MCF 10A (cell line): ENCODE measurements at places on chromosomes 1 and 21.

DNA sequence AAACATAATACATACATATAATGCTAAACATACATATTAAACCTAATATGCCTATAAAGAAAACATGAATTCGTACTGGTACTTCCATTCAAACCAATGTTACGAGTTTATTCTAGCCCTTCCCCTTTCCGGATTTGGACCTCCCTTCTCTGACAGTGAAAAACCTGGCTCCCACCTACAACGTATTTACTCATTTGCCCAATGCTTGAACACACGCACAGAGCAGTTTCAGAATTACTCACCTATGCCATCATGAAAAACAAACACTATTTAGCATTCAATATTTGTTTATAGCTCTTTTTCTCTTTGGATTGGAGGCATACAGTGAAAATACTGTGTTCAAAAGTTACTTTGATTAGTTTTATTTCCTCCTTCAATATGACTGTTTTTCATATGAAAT is 204.4 kb downstream of the LMX1A start:
- H3K27me3 ChIP-seq, result peaks cover 39% of the 10 kb centered on the region
- no peak for DNase-seq
- H3K27ac ChIP-seq, result no peak overlapping the region
- no peaks in the 10 kb centered on the region for H3K36me3 ChIP-seq
- H3K4me1 ChIP-seq, result no peaks in the 10 kb centered on the region

- H3K27me3 ChIP-seq, result no peaks in the 10 kb centered on the region
- no peak overlapping the region for H3K27ac ChIP-seq
- DNase-seq, result no peak
- peak overlapping the region; percentile 75 for H3K4me3 ChIP-seq
Measured at GRCh38 chr1:23531562-23532094, 595 bp upstream of the E2F2 start.

DNA sequence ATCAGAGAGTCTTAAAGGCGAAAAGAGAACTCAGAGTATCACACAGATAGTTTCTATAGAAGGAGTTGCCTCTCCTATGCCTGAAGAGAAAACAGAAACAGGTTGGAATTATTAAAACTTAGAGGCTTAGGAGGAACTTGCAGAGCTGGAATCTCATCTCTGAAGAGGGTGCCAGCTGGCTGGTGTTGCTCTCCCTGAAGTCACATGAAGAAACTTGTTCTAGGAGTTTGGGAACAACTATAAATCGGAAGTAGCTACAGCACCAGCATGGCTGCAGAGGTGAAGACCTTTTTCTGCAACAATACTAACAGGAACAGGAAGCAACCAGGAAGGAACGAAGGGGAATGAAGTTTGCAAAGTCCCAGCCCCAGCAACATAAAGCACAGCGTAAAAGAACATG is 35.8 kb downstream of the FMO3 start:
- no peak overlapping the region for H3K27ac ChIP-seq
- no peaks in the 10 kb centered on the region for H3K27me3 ChIP-seq
- no peak overlapping the region for H3K4me3 ChIP-seq

DNA sequence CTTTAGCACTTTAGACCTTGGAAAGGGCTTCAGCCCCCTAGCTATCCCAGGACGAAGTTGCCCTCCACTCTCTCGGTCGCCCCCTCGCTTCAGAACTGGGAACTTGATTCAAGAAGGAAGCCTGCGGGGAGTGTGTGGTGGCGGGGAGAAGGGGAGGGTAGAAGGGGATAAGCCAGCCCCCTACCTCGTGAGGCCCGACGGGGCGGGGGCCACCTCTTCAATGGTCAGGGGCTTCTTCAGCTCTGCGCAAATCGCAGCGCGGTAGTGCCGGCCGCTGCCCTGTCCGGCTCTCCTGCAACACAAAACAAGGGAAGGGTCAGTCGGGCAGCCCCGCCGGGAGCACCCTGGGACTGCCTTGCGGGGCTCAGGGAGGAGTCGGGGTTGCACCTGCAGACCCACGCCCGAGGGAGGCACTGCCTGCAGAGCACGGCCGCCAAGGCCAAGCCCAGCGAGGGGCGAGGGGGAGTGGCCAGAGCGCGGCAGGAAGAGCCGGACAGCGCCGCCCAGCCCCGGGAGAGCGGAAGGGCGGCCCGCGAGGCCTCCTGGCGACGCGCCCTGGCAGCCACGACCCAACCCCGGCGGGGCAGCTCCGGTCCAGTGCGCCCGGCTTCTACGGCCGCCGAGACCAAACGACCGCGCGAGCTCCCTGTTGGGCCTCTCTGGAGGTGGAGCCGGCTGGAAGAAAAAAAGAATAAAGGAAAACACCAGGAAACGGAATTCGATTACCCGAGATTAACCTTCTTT is 56.2 kb upstream of the RASAL2 start:
- H3K27ac ChIP-seq, result no peak overlapping the region
- H3K36me3 ChIP-seq, result no peaks in the 10 kb centered on the region
- DNase-seq, result no peak
- H3K4me3 ChIP-seq, result no peak overlapping the region

- DNase-seq, result no peak
- no peak overlapping the region for H3K27ac ChIP-seq
- no peak overlapping the region for H3K4me3 ChIP-seq
- peaks cover 12% of the 10 kb centered on the region for H3K27me3 ChIP-seq
- H3K4me1 ChIP-seq, result peaks cover 5% of the 10 kb centered on the region
Measured at GRCh38 chr1:111598544-111598943, 21.0 kb upstream of the RAP1A start.

GRCh38 chr1:67404212-67404620 is 26.0 kb downstream of the SERBP1 start:
- H3K36me3 ChIP-seq, result peaks cover 53% of the 10 kb centered on the region
- H3K27me3 ChIP-seq, result no peaks in the 10 kb centered on the region
- no peak for DNase-seq
- peaks cover 11% of the 10 kb centered on the region for H3K4me1 ChIP-seq

DNA sequence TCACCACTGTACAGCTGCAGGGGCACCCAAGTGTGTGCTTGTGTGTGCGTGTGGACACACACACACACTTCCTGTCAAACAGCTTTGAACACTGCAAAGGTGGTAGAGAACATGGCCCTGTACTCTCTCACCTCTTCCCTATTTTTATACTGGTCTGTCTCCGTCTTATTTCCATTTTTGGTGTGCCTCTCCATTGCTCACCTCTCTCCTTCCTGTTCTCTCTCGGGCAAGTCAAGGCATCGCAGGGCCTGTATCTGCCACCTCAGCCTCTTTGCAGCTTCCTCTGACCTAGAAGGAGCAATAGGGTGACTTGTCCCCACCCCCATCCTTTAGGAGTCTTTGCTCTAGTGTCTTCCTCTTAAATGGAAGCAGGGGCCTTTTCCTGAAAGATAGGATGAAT is 2.2 kb downstream of the SMCP start:
- H3K4me3 ChIP-seq, result no peak overlapping the region
- H3K27ac ChIP-seq, result no peak overlapping the region
- H3K27me3 ChIP-seq, result no peaks in the 10 kb centered on the region
- no peaks in the 10 kb centered on the region for H3K36me3 ChIP-seq
- H3K4me1 ChIP-seq, result peaks cover 34% of the 10 kb centered on the region

- H3K36me3 ChIP-seq, result no peaks in the 10 kb centered on the region
- DNase-seq, result no peak
- H3K4me1 ChIP-seq, result no peaks in the 10 kb centered on the region
- H3K27me3 ChIP-seq, result peaks cover 84% of the 10 kb centered on the region
Measured at GRCh38 chr1:207474210-207474609, 20.1 kb downstream of the CR2 start.

- H3K27me3 ChIP-seq, result no peaks in the 10 kb centered on the region
- no peak for DNase-seq
- H3K27ac ChIP-seq, result no peak overlapping the region
- peaks cover 6% of the 10 kb centered on the region for H3K36me3 ChIP-seq
Measured at GRCh38 chr1:59342801-59343575, 46.1 kb downstream of the FGGY start.

GRCh38 chr1:229035054-229035747 is 235.7 kb upstream of the RAB4A start:
- H3K36me3 ChIP-seq, result no peaks in the 10 kb centered on the region
- peaks cover 20% of the 10 kb centered on the region for H3K27me3 ChIP-seq
- H3K27ac ChIP-seq, result no peak overlapping the region
- H3K4me3 ChIP-seq, result no peak overlapping the region
- peaks cover 29% of the 10 kb centered on the region for H3K4me1 ChIP-seq
- DNase-seq, result no peak

DNA sequence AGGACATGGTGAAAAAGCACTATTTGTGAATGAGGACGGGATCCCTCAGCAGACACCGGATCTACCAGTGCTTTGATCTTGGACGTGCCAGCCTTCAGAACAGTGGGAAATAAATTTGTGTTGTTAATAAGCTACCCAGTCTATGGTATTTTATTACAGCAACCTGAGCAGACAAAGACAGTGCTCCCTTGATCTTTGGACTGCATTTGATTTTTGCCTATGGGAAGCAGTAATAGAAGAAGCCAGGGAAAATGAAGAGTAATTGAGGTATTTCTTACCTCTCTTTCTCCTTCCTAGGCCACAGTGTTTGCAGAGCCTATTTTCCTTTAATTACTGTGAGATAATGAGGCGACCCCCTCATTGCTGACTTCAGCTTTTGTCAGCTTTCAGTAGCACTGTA is 87.9 kb downstream of the PDE4B start:
- no peaks in the 10 kb centered on the region for H3K36me3 ChIP-seq
- H3K4me1 ChIP-seq, result no peaks in the 10 kb centered on the region
- no peaks in the 10 kb centered on the region for H3K27me3 ChIP-seq
- no peak overlapping the region for H3K27ac ChIP-seq
- DNase-seq, result no peak

DNA sequence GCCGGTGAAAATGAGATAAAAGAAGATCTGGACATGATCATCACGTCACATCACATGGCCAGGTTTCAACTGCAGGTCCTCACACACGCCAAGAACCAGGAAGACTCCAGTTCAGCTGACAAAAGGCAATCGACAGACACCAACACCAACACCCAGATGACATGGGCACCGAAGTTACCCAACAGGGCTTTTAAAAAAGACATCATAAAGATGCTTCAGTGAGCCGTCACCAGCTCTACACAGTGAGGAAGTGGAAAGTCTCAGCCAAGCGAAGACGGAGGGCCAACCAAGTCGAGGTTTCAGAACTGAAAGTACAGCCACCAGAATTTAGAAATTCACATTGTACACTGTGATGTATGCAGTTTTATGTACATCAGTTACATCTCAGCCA is 154.3 kb upstream of the COL6A1 start:
- H3K4me1 ChIP-seq, result no peaks in the 10 kb centered on the region
- H3K36me3 ChIP-seq, result no peaks in the 10 kb centered on the region
- H3K27me3 ChIP-seq, result peaks cover 18% of the 10 kb centered on the region

DNA sequence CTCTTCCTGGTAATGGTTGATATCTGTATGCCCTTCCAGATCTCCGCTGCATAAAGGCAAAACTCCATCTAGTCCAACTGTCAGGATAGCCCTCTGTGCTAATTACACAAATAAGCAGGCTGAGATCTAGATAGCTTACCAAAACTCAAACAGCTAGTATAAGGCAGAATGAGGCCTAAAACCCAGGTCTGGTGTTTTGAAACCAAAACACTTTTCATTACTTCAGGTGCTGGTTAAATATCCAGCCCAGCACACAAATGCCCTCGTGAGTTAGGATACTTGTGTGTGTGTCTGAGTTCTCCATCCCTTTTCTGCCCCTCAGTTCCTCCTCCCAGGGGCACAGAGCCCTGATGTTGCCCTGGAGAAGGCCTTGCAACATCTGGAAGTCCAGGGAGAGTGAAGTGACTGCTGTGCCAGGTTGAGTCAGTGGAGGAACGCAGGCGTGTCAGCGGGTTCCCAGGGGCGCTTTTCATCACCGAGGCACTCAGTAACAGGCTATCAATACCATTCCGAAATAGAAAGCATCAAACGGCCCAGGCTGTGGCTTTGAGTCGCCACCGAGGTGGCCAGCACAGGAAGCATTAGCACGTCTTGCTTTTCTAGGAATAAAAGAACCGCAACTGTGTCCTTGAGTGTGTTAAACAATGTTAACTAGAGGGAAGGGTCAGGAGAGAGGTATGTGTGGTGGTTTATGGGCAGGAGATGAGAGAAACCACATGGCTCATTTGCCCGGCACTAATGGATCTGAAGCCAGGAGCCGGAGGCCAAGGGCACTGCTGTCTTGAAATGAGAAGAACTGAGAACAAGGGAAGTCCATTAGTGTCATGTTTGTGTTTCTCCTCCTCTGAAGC is 90.7 kb upstream of the WLS start:
- peak; percentile 39 for DNase-seq
- no peaks in the 10 kb centered on the region for H3K27me3 ChIP-seq
- H3K27ac ChIP-seq, result peak overlapping the region; percentile 6
- no peak overlapping the region for H3K4me3 ChIP-seq
- H3K4me1 ChIP-seq, result peaks cover 15% of the 10 kb centered on the region

- no peaks in the 10 kb centered on the region for H3K4me1 ChIP-seq
- H3K36me3 ChIP-seq, result no peaks in the 10 kb centered on the region
- no peak overlapping the region for H3K27ac ChIP-seq
- no peak overlapping the region for H3K4me3 ChIP-seq
- no peak for DNase-seq
Measured at GRCh38 chr1:7069931-7070330, 284.7 kb downstream of the CAMTA1 start.

- peak; percentile 99 for DNase-seq
- H3K4me3 ChIP-seq, result no peak overlapping the region
- peaks cover 4% of the 10 kb centered on the region for H3K36me3 ChIP-seq
- H3K4me1 ChIP-seq, result peaks cover 31% of the 10 kb centered on the region
- H3K27me3 ChIP-seq, result no peaks in the 10 kb centered on the region
- peak overlapping the region; percentile 87 for H3K27ac ChIP-seq
Measured at GRCh38 chr1:221419513-221420095, 322.3 kb downstream of the DUSP10 start.

DNA sequence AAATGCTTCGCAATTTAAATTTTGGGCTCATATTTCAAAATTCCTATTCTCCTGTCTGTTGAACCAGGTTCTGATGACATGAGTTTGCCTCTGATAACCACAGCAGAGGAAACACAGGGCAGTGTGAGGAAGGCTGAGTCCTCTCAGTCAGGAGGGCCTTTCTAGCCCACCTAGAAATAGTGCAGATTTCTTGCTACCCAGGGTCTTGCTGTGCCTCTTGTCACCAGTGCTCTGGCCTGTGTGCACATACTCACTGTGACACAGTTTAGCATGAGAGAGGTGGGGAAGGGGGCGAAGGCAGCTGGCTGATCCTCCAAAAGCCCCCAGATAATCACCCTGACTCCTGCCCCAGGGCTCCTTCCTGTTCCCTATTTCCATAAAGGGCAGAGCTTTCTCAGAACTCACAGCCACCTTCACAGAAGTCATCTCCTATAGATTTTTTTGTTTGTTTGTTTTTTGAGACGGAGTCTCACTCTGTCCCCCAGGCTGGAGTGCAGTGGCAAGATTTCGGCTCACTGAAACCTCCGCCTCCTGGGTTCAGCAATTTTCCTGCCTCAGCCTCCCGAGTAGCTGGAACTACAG is 23.7 kb downstream of the ERRFI1 start:
- peak overlapping the region; percentile 84 for H3K27ac ChIP-seq
- H3K36me3 ChIP-seq, result peaks cover 76% of the 10 kb centered on the region
- no peaks in the 10 kb centered on the region for H3K27me3 ChIP-seq
- H3K4me3 ChIP-seq, result no peak overlapping the region

- H3K27me3 ChIP-seq, result no peaks in the 10 kb centered on the region
- DNase-seq, result no peak
- H3K4me3 ChIP-seq, result no peak overlapping the region
- no peaks in the 10 kb centered on the region for H3K36me3 ChIP-seq
- H3K4me1 ChIP-seq, result no peaks in the 10 kb centered on the region
Measured at GRCh38 chr1:80278936-80279335, 1272.4 kb upstream of the ADGRL4 start.
